Stimulated activated CD8-positive, alpha-beta memory T cell treated with anti-CD3 and anti-CD28 coated beads, Interleukin-7, amount 100 ng/mL, for 24 hours (primary cell): ENCODE measurements at places on chromosomes 2 and 18.

DNA sequence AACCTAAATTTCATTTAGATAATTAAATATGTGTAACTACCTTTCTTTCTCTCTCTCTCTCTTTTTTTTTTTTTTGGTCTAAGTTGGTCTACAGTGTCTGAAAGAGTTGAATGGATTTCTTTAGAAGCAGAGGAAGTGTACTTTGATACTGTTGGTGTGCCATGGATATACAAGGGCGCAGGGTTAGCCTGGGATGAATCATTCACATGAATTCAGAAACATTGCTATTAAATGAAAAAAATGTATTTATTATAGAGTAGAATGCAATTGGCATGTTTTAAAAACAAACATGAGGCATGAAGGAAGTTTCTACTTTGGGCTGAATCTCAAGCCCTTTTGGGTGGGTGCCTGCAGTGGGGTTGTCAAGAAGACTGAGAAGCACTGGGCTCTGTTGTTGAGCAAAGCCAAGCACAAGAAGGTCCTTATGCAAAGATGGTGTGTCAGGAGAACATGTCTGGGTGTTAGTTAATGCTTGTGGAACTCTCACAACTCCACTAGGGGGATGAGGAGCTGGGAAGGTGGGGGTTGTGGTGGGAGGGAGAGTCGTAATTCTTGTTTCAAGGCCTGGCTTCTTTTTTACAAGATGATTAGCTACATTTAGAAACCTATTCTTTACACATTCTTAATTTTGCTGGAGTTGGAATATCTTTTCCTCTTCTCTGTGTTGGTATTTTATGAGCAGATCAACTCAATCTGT lies 57.9 kb downstream of the LYPD6 start:
- no peak for DNase-seq

DNA sequence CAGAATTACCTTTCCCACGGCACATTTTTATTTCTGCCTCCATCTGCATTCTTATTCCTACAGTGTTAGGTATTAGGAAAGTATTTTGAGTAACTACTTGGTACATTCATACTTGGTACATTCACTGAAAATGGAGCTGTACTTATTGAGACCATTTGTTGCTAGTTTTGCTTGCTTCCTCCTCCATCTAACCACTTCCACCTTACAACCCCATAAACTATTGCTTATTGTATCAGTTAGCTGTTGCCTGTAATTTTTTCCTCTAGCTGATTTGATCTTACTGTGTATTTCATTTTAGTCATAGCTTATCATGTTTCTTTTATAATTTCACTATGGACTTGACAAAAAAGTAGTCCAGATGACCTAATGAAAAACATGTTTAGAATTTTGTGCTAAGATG lies 50.7 kb downstream of the AFTPH start:
- DNase-seq: no peak

- no peak for DNase-seq
These were observed 51.8 kb upstream of the RAB27B start for GRCh38 chr18:54776282-54776977.

GRCh38 chr2:23767876-23768621 lies 158.9 kb downstream of the ATAD2B start:
- no peak for DNase-seq

- DNase-seq: no peak
These were observed 228.4 kb downstream of the MGAT5 start for GRCh38 chr2:134482131-134482723.

DNA sequence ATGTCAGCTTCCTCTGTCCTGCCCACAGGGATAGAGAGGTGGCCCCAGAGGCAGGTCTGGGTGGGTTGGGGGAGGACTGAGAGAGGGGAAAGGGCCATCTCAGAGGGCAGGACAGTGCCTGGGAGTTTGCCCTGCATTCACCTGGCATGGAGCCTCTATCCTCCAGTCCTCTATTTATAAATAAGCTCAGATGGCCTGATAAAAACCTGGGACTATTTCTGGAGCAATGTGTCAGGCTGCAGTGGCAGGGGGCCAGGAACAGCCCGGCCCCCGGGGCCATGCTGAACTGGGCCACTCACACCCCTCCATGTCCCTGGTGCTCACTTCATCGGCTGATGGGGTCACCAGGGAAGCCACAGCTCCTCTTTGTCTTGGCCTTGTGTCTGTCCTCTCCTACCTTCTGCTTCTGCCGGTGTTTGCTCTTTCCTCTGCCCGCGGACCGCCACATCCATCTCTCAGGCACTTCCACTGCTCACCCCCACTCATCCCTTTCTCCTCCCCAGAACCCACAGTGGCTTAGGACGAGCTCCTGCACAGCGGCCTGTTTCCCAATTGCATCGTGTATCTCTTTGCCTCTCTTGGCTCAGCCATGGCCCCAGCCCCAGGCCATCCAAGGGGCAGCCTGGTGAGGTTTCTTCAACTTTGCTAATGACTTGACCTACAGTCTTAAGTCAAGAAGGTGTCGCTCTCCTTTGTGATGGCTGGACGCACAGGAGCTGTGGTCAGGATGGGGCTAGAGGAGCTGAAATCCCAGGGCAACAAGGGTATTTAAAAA lies 38.8 kb downstream of the SCTR start:
- DNase-seq: no peak

DNA sequence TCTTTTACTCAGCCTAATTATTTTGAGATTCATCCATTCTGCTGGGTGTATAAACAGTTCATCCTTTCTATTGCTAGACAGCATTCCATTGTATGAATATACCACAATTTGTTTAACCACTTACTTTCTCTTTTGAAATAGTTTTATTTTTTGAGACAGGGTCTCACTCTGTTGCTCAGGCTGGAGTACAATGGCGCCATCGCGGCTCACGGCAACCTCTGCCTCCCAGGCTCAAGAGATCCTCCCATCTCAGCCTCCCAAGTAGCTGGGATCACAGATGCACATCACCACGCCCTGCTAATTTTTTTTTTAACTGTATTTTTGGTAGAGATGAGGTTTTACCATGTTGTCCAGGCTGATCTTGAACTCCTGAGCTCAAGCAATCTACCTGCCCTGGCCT lies 54.5 kb downstream of the USP37 start:
- DNase-seq: no peak
